ENCODE measurements at places on chromosomes 1 and 21. TPM values are rescaled to one million over a fixed set of nuclear protein-coding genes. Genes with fewer than 3 reads are reported as not detected.

Gene ETNK2
- total RNA-seq = 4.2 TPM

- H3K4me1 ChIP-seq = no peaks in the 10 kb centered on the region
- H3K27ac ChIP-seq = no peak overlapping the region
- no peak for DNase-seq
- no peak overlapping the region for H3K4me3 ChIP-seq
- peaks cover 3% of the 10 kb centered on the region for H3K36me3 ChIP-seq
- peaks cover 57% of the 10 kb centered on the region for H3K27me3 ChIP-seq
Observed at GRCh38 chr1:20586953-20587660, 1.8 kb upstream of the CDA start.

Gene PTPRF
- total RNA-seq = 0.08 TPM

GRCh38 chr21:44847261-44848056 lies 26.0 kb downstream of the PTTG1IP start:
- H3K27me3 ChIP-seq = no peaks in the 10 kb centered on the region
- DNase-seq = no peak
- no peak overlapping the region for H3K4me3 ChIP-seq
- peak overlapping the region; percentile 57 for H3K27ac ChIP-seq
- H3K4me1 ChIP-seq = peaks cover 11% of the 10 kb centered on the region

Gene STIL
- 1.3 TPM for total RNA-seq

GRCh38 chr1:56799605-56800400 lies 19.4 kb downstream of the FYB2 start:
- peaks cover 12% of the 10 kb centered on the region for H3K27me3 ChIP-seq
- no peaks in the 10 kb centered on the region for H3K36me3 ChIP-seq
- H3K4me1 ChIP-seq = no peaks in the 10 kb centered on the region
- no peak for DNase-seq
- H3K27ac ChIP-seq = no peak overlapping the region
- H3K4me3 ChIP-seq = no peak overlapping the region

DNA sequence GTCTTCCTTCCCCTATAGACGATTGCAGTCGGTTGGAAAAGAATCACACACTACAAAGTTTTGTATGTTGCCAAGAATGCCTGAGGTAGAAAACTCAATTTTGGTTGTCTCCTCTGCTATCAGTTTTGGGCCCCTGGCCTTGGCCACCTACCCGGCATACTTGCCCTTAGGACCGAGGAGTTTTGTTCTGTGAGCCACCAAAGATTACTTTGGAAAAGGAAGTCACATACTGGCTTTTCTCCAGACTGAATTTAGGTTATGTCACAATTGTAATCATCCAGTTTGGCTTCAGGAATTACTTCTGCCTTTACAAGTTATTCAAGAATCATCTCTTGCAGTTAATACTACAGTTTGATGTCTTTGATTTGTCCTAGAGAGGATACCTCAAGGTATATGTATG lies 71.4 kb downstream of the RGL1 start:
- no peak overlapping the region for H3K4me3 ChIP-seq
- no peak for DNase-seq
- no peaks in the 10 kb centered on the region for H3K36me3 ChIP-seq
- no peaks in the 10 kb centered on the region for H3K27me3 ChIP-seq
- H3K4me1 ChIP-seq = peaks cover 15% of the 10 kb centered on the region

DNA sequence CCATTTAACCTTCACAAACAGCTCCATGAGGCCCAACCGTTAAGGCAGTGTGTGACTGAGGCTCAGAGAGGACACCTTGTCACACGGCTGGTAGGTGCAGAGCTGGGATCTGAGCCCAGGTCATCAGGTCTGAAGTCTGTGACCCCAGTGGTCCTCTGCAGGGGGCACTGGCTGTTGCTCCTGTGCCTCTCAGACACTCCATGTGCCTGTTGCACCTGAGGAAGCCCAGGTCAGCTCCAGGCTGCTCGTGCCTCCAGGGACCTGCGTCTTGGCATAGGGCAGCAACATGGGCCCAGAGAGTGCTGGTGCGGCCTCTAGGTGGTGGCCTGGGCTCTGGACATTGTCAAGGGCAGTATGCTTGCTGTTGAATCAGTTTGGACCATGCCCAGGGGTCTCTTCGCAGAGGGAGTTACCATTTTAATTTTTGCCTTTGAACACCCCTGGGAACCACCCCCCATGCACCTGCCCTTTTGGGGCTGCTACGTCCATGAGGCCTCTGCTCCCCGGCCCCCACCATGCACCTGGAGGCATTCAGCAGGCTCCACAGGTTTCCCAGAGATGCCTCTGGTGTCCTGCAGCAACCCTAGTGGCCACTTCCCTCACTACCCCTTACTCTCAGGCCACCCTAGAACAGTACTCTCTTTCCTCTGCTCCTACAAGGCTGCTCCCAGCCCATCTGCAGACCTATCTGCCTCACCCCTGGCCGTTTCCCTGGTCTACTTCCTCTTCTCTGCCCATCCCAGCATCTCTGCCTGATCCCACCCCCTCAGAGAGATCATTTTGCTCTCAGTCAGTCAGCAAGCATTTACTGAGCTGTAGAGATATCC lies 25.2 kb upstream of the EPS8L3 start:
- no peaks in the 10 kb centered on the region for H3K36me3 ChIP-seq
- H3K27me3 ChIP-seq = no peaks in the 10 kb centered on the region
- H3K27ac ChIP-seq = peak overlapping the region; percentile 88
- DNase-seq = no peak

Gene EFNA3
- total RNA-seq = 1.2 TPM

- DNase-seq = no peak
- H3K4me1 ChIP-seq = no peaks in the 10 kb centered on the region
- no peaks in the 10 kb centered on the region for H3K36me3 ChIP-seq
- no peak overlapping the region for H3K27ac ChIP-seq
- H3K27me3 ChIP-seq = no peaks in the 10 kb centered on the region
- H3K4me3 ChIP-seq = no peak overlapping the region
Observed at GRCh38 chr1:195495720-195496635, 1112.3 kb downstream of the KCNT2 start.

DNA sequence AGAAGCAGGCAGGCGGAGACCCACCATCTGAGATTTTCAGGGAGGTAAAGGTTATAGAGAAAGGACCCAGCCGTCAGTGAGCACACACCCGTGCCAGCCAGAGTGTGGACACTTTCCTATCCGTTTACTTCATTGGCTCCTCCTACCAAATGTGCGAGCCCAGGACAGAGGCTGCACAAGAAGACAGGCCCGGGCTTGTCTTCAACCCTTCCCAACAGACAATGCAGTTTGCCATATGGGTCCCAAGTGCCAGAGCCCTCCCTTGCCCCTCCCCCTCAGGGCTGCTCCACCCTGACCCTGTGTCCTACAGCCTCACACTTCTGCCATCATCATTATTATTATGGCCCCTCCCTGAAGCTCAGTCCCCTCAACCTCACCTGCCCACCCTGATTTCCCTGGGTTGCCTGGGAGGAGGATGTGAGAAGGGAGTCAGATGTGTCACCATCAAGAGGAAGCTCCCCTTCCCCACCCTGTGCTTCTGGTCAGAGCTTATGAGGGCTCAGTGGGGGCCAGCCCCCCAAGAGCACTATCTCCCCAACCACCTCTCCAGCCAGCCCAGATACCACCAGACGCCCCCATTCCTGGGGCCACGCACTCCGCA lies 9.4 kb downstream of the LAPTM5 start:
- H3K27me3 ChIP-seq = no peaks in the 10 kb centered on the region
- peak overlapping the region; percentile 97 for H3K27ac ChIP-seq
- peaks cover 100% of the 10 kb centered on the region for H3K4me1 ChIP-seq
- H3K36me3 ChIP-seq = no peaks in the 10 kb centered on the region

DNA sequence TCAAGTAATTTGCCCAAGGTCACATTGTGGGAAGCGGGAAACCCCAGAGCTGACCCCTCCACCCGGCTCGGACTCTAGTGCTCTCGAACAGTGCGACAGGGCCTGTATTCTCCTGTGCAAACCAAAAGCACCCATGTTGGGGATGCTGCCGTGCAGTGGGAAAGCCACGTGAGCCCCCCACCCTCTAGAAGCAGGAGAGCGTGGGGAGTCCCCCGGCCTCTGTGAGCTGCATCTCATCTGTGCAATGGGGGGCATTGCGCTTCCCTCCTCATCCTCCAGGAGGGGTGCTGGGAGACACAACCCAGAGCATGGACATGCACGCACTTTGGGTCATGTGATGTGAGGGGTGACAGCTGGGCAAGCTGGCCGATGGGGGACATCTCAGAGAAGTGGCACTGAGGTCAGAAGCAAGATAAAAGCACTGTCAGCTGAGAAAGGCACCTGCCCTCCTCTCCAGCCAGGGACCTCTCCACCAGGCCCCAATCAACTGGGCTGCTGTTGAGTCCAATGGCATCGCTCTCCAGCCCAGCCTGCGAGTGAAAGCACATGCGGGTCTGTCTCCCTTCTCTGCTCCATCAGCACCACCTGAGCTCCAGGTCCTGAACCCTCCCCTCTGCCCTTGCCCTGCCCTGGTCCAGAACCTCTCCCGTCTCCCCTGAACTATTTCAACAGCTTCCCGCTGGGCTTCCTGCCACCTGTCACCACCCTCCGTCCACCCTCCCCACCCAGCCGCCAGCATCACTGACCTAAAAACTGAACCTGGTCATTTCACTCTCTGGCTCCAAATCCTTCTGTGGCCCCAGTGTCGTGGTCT lies 76.4 kb upstream of the IFFO2 start:
- H3K4me3 ChIP-seq = no peak overlapping the region
- no peak overlapping the region for H3K27ac ChIP-seq
- H3K36me3 ChIP-seq = no peaks in the 10 kb centered on the region
- H3K4me1 ChIP-seq = no peaks in the 10 kb centered on the region
- DNase-seq = no peak

- H3K27ac ChIP-seq = peak overlapping the region; percentile 58
- peak; percentile 83 for DNase-seq
Observed at GRCh38 chr21:45596704-45597318, 46.7 kb upstream of the PCBP3 start.

GRCh38 chr21:14120091-14120734 lies 90.5 kb downstream of the LIPI start:
- H3K36me3 ChIP-seq = peaks cover 18% of the 10 kb centered on the region
- no peaks in the 10 kb centered on the region for H3K27me3 ChIP-seq
- no peak for DNase-seq
- peak overlapping the region; percentile 32 for H3K27ac ChIP-seq
- H3K4me1 ChIP-seq = peaks cover 18% of the 10 kb centered on the region
- H3K4me3 ChIP-seq = no peak overlapping the region

DNA sequence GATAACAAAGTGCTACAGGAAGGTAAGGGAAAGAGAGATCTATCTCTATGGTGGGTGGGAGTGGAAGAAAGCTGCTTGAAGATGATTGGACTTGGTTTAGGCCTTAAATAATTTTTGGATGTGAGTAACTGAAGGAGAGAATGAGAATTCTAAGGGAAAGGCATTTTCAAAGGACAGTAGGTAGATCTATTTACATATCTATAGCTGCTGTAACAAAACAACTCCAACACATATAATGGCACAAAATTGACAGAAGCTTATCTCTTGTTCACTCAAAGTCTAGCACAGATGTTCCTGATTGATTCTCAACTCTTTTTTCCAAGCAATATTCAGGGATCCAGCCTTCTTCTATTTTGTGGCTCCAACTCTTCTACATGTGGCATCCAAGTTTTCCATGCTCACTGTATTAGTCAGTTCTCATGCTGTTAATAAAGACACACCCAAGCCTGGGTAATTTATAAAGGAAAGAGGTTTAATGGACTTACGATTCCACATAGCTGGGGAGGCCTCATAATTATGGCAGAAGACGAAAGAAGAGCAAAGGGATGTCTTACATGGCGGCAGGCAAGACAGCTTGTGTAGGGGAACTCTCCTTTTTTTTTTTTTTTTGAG lies 3.1 kb upstream of the DDAH1 start:
- no peak for DNase-seq
- no peaks in the 10 kb centered on the region for H3K36me3 ChIP-seq
- H3K27me3 ChIP-seq = peaks cover 26% of the 10 kb centered on the region
- no peak overlapping the region for H3K4me3 ChIP-seq
- peaks cover 8% of the 10 kb centered on the region for H3K4me1 ChIP-seq
- H3K27ac ChIP-seq = no peak overlapping the region

Gene ARHGEF16
- not detected for total RNA-seq

- no peaks in the 10 kb centered on the region for H3K4me1 ChIP-seq
- H3K27me3 ChIP-seq = peaks cover 10% of the 10 kb centered on the region
- no peak overlapping the region for H3K4me3 ChIP-seq
- H3K36me3 ChIP-seq = no peaks in the 10 kb centered on the region
- H3K27ac ChIP-seq = no peak overlapping the region
- DNase-seq = no peak
Observed at GRCh38 chr1:205992218-205992882, 10.8 kb downstream of the RAB7B start.

Gene FCRLB
- 1.1 TPM for total RNA-seq

Gene FRRS1
- total RNA-seq = 0.44 TPM

Gene ERG
- not detected for total RNA-seq

GRCh38 chr1:205700865-205701401 lies 20.6 kb upstream of the SLC45A3 start:
- no peak overlapping the region for H3K4me3 ChIP-seq
- no peaks in the 10 kb centered on the region for H3K36me3 ChIP-seq
- no peak overlapping the region for H3K27ac ChIP-seq
- H3K27me3 ChIP-seq = no peaks in the 10 kb centered on the region

Gene DDOST
- 115 TPM for total RNA-seq

Gene PDPN
- total RNA-seq = not detected

DNA sequence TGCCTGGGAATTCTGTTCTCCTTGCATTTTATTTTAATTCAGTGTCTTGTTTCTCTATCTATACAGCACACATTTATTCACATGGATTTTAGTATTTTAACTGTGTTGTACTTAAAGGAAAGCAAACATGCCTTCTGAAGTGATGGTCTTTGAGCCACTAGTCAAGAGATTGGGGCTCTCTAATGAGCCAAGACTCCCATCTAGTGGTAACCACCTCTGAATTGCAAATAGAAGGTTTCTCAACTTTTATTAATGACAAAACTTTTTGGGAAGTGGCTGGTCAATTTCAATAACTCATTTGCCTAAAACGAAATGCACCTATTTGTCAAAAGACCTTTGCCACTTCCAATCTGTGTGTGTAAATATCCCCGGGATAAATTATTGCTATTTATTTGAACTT lies 199.6 kb downstream of the LTN1 start:
- DNase-seq = no peak
- H3K36me3 ChIP-seq = peaks cover 5% of the 10 kb centered on the region
- H3K27me3 ChIP-seq = no peaks in the 10 kb centered on the region
- no peak overlapping the region for H3K27ac ChIP-seq
- no peak overlapping the region for H3K4me3 ChIP-seq

DNA sequence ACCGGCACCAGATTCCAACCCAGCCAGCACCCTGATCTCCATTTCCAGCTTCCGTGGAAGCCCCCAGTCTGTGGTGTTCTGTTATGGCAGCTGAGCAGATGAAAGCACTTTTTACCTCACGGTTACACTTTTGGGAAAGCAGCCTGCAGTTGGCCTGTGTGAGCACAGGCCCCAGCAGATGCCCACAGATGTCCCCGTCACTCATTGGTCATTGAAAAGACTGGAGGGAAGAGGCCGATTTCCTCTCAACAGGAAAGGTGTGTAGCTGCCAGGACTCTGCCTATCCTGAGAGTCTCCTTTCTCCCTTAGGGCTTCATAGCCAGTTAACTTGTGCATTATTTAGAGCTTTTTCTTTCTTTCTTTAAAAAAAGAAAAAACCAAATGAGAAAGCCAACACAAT lies 123.0 kb downstream of the PCBP3 start:
- no peak overlapping the region for H3K4me3 ChIP-seq
- DNase-seq = no peak
- peaks cover 35% of the 10 kb centered on the region for H3K4me1 ChIP-seq
- H3K36me3 ChIP-seq = no peaks in the 10 kb centered on the region
- peak overlapping the region; percentile 87 for H3K27ac ChIP-seq

Data from naive thymus-derived CD8-positive, alpha-beta T cell (primary cell).